ENCODE measurements at places on chromosomes 16 and 17.

- DNase-seq = no peak
Measured at GRCh38 chr16:46743232-46743719, 4.9 kb downstream of the MYLK3 start.

DNA sequence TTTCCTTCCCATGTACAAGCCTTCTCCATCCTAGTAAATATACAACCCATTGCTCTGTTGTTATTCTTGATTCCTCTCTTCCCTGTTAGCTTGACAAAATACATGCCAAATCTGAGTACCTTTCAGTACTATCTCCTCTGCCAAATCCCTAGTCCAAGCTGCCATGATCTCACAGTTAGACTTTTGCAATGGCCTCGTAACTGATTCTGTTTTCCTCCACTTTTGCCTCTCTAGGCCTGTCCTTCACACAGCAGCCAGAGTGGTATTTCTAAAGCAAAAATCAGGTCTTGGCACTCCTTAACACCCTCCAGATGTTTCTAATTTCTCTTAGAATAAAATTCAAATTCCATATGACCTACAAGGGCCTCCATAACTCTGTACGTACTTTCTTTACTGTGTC is 153.0 kb upstream of the RBL2 start:
- no peak for DNase-seq

DNA sequence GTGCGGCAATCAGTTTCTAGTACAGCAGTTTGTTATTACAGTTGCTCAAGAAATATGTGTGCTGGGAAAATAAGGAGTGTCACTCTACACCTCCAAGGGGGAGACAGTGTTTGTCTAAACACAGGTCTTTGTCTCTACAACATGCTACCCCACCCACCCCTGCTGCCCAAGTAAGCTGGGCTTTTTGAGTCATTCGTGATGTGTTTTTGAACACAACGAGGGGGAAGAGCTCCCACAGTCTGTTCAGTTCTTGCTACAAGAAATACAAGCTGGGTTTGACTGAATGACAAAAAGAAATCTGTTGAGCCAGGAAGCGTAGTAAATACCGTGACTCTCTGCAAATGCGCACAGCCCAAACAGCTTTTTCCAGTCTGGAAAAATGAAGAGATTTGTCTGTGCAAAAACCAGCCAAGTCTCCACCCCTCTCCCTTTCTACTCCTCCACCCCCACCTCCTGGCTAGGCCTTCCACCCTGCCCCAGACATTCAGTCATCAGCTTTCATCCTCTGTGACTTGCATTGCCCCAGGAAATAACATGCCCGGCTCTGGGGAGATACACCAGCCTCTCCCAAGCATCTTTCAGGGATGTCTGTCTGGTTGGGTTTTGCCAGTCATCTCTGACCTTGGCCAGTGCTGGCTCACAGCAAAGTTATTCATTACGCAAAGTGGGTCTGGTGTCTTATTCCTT is 25.7 kb downstream of the CHD9 start:
- no peak for DNase-seq

GRCh38 chr17:30296499-30297080 is 4.8 kb upstream of the BLMH start:
- DNase-seq = no peak

DNA sequence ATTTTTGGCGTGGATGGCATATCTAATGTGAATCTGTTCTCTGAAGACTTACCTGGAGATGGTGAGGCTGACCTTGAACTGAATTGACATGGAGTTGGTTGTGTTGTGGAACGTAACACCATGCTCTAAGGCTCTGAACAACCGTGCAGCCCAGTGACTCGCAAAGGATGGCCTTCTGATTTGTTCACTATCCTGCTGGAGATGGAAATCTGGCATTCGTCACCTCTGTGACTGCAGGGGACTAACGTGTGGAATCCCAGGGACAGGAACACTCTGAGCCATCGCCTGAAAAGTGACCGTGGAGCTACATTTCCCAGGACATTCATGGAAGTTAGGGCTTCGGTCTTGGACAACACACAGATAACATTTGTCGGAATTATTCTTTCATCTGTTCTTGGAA is 61.1 kb downstream of the BANP start:
- DNase-seq = no peak

DNA sequence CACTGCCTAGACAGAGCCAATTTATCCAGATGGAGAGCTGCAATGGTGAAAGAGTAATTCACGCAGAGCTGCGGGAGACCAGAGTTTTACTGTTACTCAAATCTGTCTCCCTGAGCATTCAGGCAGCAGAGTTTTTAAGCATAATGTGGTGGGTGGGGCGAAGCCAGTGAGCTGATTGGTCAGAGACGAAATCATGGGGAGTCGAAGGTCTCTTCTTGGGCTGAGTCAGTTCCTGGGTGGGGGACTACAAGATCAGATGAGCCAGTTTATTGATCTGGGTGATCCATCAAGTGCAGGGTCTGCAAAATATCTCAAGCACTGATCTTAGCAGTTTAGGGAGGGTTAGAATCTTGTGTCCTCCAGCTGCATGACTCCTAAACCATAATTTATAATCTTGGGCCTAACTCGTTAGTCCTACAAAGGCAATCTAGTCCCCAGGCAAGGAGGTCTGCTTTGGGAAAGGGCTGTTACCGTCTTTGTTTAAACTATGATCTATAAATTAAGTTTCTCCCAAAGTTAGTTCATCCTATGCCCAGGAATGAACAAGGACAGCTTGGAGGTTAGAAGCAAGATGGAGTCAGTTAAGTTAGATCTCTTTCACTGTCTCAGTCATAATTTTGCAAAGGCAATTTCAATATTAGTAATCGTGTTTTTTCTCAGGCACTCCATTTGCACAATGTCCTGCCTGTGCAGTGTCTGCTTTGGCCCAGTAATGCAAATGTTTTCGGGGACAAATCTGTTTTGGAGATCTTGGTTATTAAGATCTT is 27.0 kb downstream of the PIGL start:
- no peak for DNase-seq

GRCh38 chr16:74736531-74737157 is 36.0 kb upstream of the MLKL start:
- DNase-seq = no peak

DNA sequence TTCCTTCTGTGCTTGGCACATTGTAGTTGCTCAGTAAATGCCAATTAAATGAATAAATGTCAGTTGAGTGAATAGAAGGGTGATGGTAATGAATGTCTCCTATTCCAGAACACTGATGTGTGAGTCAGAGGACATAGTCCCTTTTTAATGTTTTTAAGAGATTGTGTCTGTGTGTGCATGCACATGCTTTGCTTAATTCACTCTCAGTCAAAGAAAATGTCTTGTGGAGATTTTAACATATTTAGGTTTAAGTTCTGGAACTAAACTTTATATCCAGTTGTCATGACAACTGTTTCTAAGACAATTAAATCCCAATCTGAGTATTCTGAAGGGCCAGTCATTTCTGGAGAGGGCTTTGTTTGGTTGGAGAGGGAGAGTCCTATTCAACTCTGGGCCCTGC is 255.3 kb upstream of the CDH11 start:
- no peak for DNase-seq

- DNase-seq = peak; percentile 15
Measured at GRCh38 chr17:58172369-58173071, 5.7 kb downstream of the OR4D2 start.

DNA sequence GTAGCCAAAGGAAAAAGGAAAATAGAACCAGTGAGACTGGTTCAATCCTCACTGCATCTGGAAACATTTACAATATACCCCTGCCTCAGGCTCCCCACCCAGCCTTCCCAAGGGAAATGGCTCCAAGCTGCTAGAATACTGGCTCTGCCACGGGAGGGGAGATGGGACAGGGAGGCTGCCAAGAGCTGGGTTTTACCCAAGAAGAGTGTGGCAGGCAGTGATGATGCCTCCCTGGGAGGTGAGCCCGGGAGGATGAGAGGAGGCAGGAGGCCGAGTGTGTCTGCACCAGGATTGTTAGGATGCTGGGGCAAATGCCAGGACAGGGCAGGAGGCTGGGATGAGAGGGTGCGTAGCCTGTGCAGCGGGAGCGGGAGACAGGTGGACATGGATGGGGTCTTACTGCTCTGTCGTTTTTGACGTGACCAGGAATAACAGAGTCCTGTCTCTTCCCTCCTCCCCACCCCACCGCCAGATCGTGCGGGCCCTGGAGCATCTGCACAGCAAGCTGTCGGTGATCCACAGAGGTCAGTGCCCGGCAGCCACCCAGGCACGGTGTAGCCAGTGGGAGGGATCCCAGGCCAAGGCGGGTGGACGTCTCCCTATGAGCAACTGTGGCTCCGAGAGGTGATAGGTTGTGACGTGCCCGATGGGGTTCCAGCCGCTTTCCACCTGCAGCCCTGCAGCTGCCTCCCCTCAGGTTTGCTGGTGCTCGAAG is 18.4 kb downstream of the MAP2K3 start:
- no peak for DNase-seq

- DNase-seq = no peak
Measured at GRCh38 chr17:35129973-35130351, 8.5 kb downstream of the FNDC8 start.

DNA sequence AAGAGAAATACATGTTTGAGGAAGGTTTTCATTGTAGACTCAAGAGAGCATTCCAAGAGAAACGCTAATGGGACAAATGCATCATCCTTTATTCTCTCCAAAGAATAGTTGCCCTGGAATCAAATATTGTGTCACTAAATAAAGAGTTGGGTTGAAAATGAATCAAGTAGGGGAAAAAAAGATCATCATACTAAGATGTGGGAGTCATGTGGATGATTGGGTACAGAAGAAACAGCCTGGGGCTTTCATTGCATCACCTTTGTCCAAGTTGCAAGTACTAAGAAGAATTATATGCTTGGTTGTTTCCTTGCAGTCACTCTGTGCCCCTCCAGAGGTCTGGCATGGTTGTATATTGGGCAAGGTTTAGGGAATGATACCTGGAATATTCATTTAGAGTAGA is 658.9 kb downstream of the TOX3 start:
- DNase-seq = no peak

DNA sequence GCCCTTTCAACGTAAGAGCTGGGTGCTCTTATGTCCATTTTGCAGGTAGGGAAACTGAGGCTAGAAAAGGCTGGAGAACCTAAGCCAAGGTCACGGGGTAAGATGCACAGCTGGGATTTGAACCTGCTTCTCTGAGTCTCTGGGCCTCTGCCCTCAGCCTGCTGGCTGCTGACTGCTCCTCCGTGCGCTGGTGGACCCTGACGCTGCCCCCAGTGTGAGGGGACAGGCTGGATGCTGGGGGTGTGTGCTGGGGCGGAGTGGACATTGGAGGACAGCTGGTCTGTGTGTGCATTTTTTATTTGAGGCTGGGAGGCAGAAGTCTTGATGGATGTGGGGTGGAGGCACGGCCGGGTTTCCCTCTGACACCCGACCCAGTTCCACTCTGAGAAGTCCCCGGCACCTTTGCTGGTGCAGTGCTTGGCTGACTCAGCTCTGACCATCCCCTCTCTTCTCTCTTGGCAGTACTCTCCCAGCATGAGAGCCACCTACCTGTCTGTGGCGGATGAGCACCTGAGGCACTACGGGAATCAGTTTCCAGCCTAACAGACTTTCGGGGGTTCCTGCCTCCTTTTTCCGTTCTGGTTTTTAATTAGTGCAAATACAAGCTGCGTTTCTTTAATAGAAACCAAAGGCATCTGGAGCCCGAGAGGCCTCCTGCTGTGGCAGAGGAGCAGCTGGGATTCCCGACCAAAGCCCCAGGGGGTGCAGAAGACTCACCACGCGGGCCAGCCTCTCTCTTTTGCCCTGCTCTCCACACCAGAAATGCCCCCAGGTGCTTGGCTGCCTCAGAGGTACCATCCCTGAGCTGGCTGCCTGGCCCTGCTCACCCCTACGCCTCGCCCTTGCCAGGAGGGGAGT is 14.1 kb upstream of the DNAI2 start:
- no peak for DNase-seq

Measured in activated CD8-positive, alpha-beta memory T cell treated with anti-CD3 and anti-CD28 coated beads for 1 hour (primary cell).